NCI-H1436 treated with DMSO at 0.1 percent for 48 hours (cell line): ENCODE measurements at places on chromosomes 4 and X.

DNA sequence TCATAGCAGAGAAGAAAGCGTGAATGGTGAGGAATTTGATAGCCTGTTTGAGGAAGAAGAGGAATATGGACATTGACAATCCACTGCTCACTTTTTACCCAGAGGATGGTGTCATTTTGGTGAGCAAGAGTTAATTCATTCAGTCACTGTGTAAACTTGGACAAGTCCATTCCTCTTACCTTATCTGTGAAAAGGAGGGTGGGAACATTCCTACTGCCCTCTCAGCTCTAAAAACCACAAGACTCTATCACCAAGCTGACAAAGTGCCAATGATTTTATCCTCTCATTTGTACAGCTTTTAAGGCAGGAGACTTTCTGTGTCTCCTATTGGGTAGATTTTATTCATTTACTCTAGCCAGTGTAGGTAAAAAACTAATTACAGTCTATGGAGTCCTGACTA is 103.8 kb downstream of the LUZP4 start:
- no peak for DNase-seq

DNA sequence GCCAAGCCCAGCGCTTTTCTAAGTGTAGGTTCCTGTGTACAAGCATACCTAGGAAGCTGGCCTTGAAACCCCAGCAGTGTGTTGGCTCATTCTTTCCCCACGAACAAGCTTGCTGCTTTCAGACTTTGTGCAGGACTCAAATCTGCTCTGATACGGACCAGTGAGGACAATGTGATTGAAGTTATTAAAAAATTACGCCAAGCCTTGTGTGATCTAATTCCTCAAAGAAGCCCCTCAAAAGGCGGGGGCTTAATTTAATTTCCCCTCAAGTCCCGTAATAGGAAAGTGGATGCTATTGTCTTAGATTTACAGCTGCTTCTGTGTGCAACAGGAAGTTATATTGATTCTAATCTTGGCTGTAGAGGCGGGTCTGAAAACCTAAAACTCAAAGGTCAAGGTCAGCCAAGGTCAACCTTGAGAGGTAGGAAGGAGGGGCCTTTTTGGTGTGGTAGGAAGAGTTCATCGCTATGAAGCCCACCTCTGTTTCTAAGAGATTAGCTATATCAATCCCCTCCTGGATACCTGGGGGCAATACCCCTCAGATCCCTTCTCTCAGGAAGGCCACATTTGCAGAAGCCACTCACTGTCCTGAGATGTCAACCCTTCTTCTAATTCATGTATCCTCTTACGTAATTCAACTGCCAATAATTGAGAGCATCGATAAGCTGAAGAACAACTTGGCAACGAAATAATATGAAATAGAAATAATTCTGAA is 45.1 kb downstream of the TBC1D9 start:
- DNase-seq, result no peak

- DNase-seq, result no peak
Measured at GRCh38 chr4:16029262-16029661, 54.6 kb downstream of the PROM1 start.

DNA sequence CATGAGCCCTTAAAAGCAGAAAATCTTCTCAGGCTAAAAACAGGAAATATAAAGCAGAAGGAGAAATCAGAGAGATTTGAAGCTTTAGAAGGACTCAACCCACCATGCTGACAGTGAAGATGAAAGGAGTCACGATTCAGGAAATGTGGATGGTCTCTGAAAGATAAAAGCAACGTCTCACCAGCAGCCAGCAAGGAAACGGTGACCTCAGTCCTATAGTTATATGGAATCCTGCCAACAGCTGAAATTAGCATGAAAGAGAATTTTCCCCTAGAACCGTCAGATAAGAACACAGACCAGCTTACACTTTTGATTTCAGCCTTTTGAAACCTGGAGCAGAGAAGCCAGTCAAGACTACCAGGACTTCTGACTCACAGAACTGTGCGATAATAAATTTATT is 715.7 kb upstream of the HTR2C start:
- no peak for DNase-seq

GRCh38 chr4:53800741-53801140 is 209.5 kb upstream of the LNX1 start:
- no peak for DNase-seq

- no peak for DNase-seq
Measured at GRCh38 chrX:13607996-13608365, 38.6 kb downstream of the EGFL6 start.
